H4 (cell line): ENCODE measurements at places on chromosomes 2 and 18.

GRCh38 chr2:168529900-168530561, 74.0 kb downstream of the CERS6 start:
- no peak for DNase-seq

GRCh38 chr18:26521617-26522016, 26.7 kb downstream of the KCTD1 start:
- DNase-seq = no peak

- no peak for DNase-seq
These were observed 23.8 kb downstream of the SMAD4 start for GRCh38 chr18:51053814-51054213.

DNA sequence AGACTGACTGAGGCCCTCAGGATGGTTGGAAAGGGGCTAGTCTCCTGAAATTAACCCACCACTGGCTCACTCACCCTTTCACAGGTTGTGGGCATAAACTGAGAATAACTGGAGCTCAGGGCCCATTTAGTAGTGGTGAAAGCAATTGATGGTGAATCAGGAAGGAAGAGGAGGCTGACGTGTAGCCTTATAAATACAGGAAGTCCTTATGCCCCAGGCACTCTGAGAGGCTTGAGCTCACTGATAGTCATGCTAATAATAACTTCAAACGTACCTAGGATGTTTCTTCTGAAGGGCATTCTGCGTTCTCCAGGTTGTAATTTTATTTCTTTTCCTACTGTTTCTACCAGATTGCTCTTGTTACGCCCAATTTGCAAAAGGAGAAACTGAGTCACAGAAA, 328.4 kb downstream of the CLIP4 start:
- DNase-seq = no peak

- no peak for DNase-seq
These were observed 485.3 kb downstream of the TGIF1 start for GRCh38 chr18:3935305-3935704.

GRCh38 chr18:29430416-29430815, 1253.5 kb upstream of the CDH2 start:
- no peak for DNase-seq

GRCh38 chr2:226487573-226487972, 312.0 kb downstream of the IRS1 start:
- DNase-seq = no peak

DNA sequence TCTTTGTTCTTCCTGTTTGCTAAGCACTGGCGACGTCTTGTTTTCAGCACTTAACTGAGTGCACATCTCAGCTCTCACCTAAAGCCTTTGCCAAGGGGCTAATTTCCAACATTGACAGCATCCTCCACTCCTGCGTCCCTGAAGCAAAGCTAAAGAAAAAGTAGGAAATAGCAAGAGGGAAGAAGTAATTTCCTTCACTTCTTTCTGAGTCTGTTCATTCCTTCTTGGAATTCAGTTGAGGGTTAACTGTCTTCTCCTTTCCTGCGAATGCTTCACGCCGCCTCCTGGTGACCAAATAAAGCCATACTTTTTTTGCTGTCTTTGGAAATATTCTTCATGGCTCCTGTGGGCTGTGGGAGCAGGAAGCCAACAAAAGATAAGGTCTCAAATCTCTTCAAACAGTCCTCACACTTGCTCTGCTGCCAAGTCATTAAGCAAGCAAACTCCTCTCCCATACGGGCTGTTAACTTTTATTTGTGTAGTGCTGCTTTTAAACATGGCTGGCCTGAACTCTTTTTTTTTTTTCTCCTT, 100.9 kb downstream of the DPP10 start:
- DNase-seq = peak; percentile 37

- DNase-seq = no peak
These were observed 78.9 kb upstream of the RMDN2 start for GRCh38 chr2:37846207-37846606.

DNA sequence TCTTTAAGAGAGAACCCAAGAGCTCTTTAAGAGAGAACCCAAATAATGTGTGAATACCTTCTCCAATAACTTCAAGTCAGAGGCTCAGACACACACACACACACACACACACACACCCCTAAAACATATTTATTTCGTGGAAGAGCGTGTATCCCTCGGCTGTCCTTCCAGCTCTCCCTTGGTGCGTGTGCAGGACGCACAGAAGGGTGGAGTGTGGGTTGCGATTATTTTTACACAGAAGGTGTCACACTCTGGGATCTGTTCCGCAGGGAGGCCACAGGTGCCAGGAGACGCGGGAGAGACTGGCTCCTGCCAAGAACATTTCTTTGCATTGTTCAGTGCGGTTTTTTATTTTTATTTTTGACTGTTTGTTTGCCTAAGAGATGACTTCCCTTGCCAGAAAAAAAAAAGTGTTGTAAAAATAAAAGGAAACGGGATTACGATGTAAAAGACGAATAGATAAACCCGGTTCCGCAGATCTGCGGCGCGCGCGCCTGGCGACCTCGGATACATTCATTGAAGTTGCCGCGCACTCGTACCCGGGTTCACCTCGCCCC, 47.3 kb upstream of the ATP6V1B1 start:
- no peak for DNase-seq

DNA sequence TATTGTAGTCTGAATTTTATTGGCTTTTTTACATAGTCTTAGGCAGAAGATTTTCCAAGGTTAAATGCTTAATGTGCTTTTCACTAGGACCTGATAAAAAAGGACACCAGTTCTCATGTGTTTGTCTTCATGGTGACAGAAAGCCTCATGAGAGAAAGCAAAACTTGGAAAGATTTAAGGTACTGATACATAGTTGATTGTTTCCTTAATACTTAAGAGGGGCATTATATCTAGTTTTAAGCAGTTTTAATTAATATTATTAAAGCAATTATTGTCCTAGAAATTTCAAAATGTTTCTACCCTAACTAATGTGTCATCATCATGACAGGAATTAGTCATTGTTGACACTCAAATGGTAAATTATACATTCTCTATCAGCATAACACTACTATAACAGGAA, 35.3 kb downstream of the DDX1 start:
- DNase-seq = no peak

GRCh38 chr2:128164311-128164710, 73.3 kb downstream of the UGGT1 start:
- DNase-seq = no peak

GRCh38 chr2:167411367-167411766, 523.1 kb downstream of the XIRP2 start:
- no peak for DNase-seq

GRCh38 chr18:32548688-32549087, 78.0 kb upstream of the GAREM1 start:
- DNase-seq = no peak

- no peak for DNase-seq
These were observed 840.6 kb upstream of the SALL3 start for GRCh38 chr18:78138983-78139496.
